Fibroblast of skin of scalp (primary cell): ENCODE measurements at places on chromosomes 2 and 18.

DNA sequence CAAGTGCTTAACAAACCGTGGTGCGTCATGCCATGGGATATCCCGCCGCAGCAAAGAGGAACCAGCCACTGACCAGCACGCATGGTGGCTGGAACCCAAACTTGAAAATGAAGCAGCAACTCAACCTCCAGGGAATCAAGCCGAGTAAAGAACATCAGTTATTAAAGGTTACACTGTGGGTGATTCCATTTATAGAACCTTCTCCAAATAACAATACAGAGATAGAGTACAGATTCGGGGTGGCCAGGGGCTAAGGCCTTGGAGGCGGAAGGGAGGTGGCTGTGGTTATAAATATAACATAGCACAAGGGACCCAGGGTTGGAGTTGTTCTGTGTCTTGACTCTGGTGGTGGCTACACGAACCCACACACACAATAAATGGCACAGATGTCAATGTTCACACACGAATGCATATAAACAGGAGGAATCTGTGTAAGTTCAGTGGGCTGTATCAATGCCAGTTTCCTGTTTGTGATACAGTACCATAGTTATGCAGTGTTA, 123.1 kb downstream of the EIPR1 start:
- no peak for DNase-seq

DNA sequence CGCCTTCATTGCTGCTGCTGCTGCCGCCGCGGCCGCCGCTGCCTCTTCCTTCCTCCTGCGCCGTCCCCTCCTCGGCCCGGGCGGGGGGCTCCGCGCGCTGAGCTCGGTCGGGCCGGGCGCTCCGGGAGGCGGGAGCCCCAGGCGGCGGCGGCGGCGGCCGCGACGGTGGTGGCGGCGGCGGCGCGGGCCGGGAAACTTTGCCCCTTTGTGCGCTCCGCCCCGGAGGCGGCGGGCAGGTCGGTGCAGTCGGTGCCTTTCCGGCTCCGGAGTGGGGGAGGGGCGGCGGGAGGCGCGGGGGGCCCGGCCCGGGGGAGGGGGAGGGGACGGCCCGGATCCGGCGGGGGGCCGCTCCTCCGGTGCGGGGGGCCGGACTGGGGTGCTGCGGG, 205 bp downstream of the TET3 start:
- no peak for DNase-seq

- no peak for DNase-seq
Measured at GRCh38 chr2:11533278-11534070, at the start of gene GREB1. GREB1 (plus strand) TSS chr2:11534045; CDS start chr2:11556615, 22,570 bp downstream.

DNA sequence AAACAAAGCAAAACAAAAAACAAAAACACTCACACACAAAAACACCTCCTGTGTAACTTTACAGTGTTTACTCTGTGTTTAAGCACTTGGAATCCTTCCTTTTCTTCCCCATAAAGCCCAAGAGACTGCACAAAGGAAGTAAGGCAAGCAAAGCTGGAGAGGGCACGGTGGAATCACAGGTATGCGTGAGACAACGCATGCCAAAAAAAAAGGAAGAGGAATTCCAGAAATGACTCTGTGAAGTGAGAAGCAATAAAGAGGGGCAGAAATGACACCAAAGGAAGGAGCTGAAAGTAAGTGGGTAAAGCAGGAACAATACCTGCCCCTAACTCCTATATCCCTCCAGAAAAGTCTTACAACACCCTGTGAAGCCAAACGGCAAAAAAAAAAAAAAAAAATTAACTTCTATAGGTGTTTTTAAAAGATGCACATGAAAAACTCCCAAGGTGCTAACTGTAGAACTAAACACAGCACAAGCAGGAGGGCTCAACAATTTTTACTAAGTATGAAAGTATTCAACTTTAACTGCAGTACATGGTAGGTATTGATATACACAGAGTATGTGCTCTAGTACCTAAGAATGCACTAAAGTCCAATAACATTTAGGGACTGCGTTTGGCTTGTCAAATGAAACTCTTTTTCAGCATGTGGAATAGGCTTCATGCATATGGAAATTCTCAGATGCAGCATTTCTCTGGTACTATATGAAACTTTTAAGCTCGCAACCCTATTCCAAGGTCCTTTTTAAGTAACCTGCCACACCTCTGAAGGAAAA, 9.1 kb downstream of the RND3 start:
- no peak for DNase-seq

GRCh38 chr2:10126632-10127026, 4.1 kb downstream of the RRM2 start:
- no peak for DNase-seq

DNA sequence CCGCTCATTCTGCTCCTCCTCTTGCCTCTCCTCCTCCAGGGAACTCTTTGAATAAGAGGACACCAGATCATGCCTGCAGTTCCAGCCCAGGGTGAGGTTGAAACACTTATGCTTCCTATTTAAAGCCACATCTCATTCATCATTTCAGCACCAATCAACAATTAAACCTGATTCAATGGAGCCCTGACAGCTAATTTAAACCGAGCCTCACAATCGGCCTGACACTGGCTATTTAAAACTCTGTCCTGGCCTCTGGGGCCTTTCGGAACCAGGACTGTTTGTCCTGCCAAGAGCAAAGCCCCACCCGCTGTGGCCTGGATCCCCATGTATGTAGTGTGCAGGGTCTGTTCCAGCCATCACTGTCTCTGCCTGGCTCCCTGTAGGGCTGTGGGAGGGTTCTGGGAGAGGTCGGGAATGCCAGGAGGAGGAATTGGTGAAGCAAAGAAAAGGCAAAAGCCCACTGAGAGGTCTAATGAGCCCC, 97.4 kb downstream of the MCFD2 start:
- DNase-seq, result no peak

GRCh38 chr2:64699712-64700111, 46.0 kb upstream of the SERTAD2 start:
- DNase-seq, result peak; percentile 17

DNA sequence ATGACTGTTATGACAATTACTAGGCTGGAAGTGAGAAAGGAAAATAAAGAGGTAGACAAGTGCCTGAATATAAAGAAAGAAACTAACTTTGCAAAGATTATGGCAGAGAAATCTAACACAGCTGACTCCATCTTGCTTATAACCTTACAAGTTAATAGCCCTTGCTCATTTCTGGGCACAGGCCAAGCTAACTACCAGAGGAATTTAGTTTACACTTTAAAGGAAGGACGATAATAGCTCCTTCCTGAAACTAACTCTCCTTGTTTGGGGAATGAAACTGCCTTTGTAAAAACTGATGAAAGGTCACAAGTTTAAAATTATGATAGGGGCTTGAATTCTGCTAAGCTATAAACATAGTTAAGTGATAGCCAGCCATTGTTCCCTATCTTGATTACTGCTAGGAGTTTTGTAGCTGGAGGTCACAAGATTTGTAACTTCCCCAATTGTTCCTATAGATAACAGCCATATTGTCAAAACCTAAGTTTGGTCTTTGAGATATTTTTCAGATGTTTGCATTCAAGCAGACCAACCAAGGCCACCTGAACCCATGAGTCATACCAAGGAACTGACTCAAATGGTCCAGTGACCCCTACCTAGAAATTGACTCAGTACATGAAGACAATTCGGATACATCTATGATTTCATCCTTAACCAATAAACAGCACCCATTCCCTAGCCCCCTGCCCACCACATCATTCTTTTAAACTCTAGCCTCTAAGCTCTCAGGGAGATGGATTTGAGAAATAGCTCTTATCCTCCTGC, 209.2 kb upstream of the LRATD1 start:
- DNase-seq, result no peak

- no peak for DNase-seq
Measured at GRCh38 chr2:189516546-189516945, 64.0 kb downstream of the SLC40A1 start.

DNA sequence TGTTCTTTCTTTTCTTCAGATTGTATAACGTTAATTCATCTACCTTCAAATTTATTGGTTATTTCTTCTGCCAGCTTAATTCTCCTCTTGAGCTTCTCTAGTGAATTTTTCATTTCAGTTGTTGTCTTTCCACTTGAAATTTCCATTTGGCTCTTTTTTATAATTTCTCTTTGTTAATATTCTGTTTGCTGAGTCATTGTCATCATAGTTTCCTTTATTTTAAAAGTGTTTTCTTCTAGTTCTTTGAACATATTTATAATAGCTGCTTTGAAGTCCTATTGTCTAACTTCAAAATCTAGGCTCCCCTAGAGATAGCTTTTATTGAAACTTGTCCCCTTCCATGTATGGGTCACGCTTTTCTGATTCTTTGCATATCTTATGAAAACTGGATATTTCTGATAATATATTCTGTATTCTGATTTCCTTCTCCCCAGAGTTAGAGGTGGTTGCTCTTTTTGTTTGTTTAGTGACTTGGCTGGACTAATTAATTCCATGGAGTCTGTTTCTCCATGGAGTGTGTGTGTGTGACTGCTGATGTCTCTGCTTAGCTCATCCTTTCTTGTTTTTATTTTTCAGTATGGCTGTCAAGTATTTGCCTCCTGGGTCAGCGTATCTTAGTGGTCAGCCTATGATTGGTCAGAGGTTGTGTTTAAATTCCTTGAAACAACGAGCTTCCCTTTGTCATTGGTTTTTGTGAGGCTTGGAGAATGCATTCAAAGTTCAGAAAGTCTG, 47.6 kb downstream of the DIS3L2 start:
- DNase-seq, result peak; percentile 39

- DNase-seq, result peak; percentile 84
Measured at GRCh38 chr2:26764078-26764887, at the start of gene SLC35F6. SLC35F6 (plus strand) TSS chr2:26764284; CDS start chr2:26764350, 66 bp downstream.

DNA sequence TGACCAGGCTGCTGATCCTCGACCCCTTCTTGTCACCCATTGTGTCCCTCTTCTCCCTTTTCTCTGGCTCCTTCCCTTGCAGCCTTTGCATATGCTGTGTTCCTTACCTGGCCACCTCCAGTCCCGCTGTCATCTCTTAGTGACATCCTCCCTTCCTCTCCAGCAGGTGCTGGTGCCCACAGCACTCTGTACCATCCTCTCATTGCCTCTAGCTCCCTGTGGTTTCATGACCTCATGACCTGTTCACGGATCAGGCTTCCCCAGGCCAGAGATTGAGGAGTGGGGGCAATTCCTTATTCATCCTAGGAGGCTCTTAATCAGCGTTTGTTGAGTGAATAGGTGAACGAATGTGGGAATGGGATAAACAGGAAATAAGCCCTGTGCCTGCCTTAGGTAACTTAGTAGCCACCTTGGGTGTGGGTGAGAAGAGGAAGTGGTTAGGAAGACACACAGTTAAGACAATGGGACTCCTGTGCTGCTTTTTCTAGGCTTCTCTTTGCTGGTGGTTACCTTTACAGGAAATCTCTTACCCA, 35.5 kb downstream of the ITGA6 start:
- DNase-seq, result no peak

DNA sequence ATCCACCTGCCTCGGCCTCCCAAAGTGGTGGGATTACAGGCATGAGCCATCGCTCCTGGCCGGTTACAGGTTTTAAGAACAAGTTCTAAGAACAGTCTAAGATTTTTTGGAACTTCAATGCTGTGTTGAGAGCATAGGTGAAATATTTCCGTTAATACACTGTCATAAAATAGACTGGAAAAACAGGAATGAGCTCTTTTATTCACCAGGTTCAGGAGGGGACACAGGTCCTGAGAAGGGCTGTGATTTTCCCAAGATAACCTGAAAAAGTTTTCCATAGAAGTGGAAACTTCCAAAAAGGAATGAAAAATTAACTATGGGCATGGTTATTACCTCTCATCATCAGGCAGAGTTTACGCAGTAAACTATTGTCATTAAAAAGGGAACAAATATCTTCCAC, 97.6 kb upstream of the TMEM178A start:
- no peak for DNase-seq

- no peak for DNase-seq
Measured at GRCh38 chr2:186806591-186806990, 42.4 kb downstream of the ZSWIM2 start.

DNA sequence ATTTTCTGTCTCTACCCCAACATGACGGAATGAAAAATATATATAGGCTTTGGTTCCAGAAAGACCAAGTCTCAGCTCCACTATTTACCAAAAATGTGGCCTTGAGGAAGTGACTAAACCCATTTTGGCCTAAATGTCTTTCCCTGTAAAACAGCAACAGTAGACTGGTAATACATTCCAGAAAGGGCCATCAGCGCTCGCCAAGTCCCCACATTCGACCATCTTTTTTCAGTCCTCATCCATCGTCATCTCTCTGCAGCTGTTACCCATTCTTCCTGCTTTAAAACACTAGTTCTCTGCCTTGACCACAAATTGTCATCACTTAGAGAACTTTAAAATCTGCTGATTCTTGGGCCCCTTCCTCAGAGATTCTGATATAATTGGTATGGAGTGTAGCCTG, 183.8 kb upstream of the CTAGE1 start:
- no peak for DNase-seq

GRCh38 chr2:46332686-46333281, 35.6 kb downstream of the EPAS1 start:
- no peak for DNase-seq

DNA sequence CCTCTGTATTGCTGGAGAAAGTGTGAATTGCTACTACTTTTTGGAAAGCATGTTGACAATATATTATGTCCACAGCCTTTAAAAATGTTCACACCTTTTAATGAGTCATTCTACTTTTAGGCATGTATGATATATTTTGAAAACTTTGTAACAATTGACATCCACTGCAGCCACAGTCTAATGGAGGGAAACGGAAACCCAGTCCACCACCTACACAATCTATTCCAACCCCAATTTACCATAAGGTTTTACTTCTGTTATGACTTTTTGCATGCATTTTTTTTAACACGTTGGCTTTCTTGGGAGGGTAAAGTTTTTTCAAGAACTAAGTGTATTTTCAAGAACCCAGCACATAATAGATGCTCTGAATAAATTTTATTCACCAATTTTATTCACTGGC, 38.5 kb upstream of the ATP8B1 start:
- DNase-seq, result no peak

DNA sequence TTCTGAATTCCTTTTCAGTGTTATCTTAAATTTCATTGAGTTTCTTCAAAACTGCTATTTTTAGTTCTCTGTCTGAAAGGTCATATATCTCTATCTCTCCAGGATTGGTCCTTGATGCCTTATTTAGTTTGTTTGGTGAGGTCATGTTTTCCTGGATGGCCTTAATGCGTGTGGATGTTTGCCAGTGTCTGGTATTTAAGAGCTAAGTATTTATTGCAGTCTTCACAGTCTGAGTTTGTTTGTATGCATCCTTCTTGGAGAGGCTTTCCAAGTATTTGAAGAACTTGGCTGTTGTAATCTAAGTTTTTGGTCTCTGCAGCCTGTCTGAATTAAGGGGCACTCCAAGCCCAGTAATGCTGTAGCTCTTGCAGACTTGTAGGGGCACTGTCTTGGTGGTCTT, 249.3 kb downstream of the ZNF385B start:
- peak; percentile 64 for DNase-seq

GRCh38 chr2:240203031-240203787, 62.8 kb upstream of the OTOS start:
- no peak for DNase-seq

DNA sequence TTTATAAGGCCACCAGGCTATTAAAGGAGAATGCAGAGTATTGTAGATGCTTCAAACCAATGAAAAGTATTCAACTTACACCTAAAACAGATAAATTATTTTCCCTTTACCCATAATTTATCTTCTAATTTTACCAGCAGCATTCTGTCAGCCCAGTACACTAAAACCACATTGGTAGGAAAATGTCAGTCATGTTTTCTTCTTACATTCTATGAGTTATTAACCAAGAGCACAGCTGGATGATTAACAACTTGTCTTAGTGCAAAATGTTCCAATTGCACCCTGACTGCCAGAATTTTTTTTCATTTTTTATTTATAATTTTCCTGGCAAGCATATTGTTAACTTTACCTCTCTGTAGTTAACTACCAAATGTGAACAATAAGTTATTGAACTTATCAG, 79.0 kb upstream of the WDR75 start:
- DNase-seq, result no peak
